ACHN (cell line): ENCODE measurements at places on chromosomes 13 and 19.

GRCh38 chr13:39655041-39655568, 357 bp upstream of the COG6 start:
- peak; percentile 1 for DNase-seq

DNA sequence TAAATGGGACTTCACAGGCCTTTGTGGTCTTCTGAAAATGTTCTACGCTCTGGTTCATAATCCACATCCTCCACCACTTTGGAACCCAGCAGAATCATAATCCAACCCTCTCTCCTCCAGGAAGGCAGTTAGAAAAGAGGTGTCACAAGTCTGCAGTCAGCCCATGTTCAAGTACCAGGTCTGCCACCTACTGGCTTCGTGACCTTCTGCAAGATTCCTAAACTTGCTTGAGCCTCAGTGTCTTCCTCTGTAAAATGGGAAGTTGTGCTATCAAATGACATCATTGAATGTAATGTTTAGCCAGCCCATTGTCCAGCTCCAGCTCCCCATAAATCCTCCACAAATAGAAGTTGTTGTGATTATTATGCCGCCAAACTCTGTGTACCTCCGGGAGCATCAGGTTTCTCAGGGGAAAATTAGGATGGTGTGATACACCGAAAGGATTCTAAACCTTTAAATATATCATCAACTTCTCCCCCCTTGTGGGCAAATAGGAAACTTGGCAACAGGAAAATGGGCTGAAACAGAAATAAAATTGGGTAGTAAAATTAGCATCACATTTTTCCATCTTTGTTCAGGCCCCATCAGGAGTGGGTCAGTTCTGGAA, 109.7 kb downstream of the NUFIP1 start:
- peak; percentile 54 for DNase-seq

GRCh38 chr13:34931572-34931971, 10.5 kb upstream of the NBEA start:
- no peak for DNase-seq

DNA sequence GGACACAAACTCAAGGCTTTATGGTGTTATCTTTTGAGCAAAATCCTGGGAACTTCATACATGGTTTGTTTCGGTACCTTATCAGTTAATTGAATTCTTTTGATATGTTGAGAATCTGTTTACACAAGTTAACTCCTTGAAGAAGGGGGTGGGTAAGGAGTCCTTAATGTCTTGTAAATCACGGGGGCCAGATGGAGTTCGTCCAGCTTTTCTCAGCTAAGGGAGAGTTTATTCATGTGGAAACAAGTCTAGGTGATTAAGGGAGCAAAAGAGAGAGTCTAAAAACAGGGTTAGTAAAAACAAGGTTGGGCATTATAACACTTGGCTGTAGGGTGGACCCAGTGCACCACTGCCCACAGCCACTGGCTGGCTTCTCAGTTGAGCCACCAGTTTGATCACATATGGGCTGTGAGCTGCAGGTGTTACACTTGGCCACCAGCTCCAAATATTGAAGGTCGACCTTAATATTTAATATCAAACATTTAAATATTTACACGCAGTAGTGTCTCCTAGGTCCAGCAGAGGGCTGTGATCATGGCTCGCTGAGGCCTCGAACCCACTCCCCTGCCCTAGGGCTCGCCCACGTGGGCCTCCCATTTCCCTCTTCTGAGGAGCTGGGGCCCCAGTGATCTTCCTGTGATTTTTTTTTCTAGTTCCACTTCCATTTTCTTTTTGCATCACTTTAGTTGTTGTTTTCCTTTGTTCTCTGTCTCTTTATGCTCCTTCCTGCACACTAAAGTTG, 21.0 kb upstream of the ZNF43 start:
- DNase-seq, result no peak

DNA sequence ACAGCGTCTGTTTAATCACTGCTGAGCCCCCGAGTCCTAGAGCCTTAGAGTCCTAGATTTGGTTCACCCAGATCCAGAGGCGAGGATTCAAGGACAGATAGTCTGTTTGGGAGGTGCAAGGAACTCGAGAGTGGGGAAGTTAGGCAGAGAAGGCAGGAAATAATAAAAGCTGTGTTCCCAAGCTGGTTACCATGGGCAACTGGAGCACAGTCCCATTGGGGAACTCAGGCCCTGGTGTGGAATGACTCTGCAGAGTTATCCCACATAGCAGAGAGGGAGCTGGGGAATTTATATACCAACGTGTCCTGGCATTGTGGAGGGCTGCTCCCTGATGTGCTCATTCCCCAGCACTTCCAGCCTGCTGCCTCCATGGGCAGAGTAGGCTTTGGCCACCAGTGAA, 9.7 kb downstream of the IGSF23 start:
- no peak for DNase-seq

- DNase-seq, result no peak
Observed at GRCh38 chr19:5935473-5936291, 21.6 kb downstream of the CAPS start.

DNA sequence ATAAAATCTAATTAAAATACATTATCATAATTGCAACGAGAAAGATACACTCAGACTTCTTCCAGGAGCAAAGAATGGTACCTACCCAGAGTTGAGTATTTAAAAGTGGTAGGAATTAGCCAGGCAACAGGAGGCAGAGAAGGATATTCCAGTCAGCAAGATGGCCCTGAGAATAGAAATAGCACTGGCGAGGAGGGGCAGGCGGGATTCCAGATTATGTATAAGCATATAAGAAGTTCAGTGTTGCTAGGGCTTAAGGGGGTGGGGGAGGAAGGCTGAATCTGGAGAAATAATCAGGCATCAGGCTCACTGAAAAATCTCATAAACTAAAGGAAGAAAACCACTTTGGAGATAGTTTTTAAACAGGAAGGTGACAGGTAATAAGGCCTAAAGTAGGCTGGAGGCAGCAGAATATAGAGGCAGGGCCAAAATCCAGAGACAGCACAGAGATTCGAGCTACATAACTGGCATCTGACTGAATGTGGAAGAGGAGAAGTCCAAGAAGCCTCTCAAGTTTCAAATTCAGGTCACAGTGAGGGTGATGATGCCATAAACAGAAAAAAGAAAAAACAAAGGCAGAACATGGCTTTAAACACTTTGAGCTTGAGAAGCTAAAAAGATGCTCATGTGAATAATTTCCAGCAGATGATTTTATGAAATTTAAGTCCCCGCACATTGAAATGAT, 7.5 kb downstream of the KPNA3 start:
- no peak for DNase-seq

GRCh38 chr13:94145966-94146365, 333.5 kb downstream of the DCT start:
- DNase-seq, result no peak

DNA sequence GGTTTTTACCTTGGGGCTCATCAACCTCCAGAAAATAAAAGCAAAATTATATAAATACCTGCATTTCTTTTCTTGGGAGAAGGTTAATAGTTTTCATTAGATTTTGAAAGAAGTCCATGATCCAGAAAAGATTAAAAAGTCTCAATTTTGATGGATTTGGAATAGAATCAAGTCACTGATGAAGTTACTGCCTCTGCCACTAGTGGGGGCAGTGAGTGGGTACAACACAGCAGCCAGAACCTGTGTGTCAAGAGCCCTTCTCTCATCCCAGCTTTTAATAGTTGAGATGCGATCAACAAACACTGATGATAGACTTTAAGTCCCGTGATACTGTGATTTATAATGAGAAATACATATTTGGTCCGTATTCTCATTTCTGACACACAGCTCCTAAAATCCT, 686.7 kb downstream of the DIAPH3 start:
- peak; percentile 4 for DNase-seq

DNA sequence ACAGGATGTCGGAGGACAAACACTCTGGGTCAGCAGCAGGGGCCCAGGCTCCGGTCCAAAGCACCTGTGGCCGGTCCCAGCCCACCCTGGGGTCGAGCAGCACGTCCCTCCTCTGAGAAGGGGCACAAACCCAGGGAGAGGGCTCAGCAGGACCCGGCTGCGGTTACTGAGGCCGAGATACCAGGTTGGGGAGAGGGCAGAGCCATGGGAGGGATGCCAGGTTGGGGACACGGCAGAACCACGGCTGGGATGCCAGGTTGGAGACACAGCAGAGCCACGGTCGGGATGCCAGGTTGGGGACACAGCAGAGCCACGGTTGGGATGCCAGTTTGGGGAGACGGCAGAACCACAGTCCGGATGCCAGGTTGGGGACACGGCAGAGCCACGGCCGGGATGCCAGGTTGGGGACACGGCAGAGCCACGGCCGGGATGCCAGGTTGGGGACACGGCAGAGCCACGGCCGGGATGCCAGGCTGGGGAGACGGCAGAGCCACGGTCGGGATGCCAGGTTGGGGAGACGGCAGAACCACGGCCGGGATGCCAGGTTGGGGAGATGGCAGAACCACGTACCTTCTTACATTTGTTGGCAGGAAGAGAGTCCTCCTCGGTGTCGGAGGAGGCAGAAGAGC, 18.5 kb downstream of the MIER2 start:
- no peak for DNase-seq

- DNase-seq, result no peak
Observed at GRCh38 chr19:41420101-41420880, 6.9 kb downstream of the B3GNT8 start.

- DNase-seq, result no peak
Observed at GRCh38 chr13:111204438-111205177, 89.5 kb downstream of the ARHGEF7 start.

DNA sequence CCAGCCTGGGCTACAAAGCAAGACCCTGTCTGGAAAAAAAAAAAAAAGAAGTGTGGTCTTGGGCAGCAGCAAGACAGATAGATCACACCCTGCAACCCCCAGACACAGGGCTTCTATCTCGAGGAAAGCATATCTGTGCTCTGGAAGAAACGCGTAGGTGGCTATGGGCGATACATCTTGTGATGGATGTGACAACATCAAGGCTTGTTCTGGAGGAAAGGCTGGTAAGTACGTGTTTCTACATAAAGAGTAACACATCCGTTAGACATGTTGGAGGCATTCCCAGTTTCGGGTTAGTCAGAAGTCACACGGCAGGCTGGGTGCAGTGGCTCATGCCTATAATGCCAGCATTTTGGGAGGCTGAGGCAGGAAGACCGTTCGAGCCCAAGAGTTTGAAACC, 6.6 kb upstream of the DHDH start:
- peak; percentile 83 for DNase-seq

DNA sequence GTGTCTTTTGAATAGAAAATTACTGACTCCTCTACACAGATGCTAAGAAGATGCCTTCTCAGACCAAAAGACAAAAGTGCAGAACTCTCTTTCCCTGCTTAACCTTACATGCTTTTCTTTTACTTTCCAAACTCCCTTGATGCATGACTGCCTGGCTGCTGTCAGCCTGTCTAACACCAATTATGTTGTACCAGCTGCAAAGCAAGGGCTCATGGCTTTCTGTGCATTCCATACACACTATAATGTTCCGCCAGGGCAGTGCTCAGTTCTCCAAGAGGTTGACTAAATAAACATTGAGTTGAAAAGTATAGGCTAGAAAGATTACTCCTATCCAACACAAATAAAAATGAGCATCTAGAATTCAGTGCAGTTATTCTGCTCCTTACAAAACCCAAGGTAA, 330.4 kb upstream of the NBEA start:
- DNase-seq, result no peak

- no peak for DNase-seq
Observed at GRCh38 chr19:36707134-36707533, 19.7 kb downstream of the ZNF567 start.

GRCh38 chr13:23656637-23657371, 86.6 kb downstream of the TNFRSF19 start:
- no peak for DNase-seq

- DNase-seq, result peak; percentile 46
Observed at GRCh38 chr19:11446652-11447301, 11.3 kb downstream of the PRKCSH start.

GRCh38 chr13:23843436-23843835, 45.8 kb downstream of the MIPEP start:
- DNase-seq, result no peak

- DNase-seq, result peak; percentile 28
Observed at GRCh38 chr13:110912651-110913051, 2.2 kb downstream of the ANKRD10 start.

DNA sequence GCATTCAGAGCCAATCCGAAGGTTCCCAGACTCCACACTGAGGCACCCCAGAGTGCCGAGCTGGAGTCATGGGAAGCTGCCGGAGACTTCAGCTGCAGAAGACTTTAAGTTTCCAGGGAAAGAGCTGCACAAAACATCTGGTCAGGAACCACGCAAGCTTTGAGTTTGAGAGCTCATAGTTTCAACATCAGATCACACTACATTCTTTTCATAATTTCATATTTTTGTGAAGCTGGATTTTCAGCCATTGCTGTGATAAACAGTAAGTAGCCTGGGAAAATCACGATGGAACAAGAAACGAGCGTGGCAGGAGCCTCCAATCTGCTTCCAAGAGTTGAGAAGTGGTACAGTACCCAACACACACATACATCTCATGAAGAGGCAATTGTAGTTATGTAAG, 25.5 kb upstream of the ATP12A start:
- DNase-seq, result no peak

- DNase-seq, result no peak
Observed at GRCh38 chr19:43636121-43636683, 3.4 kb downstream of the CADM4 start.

GRCh38 chr13:111202156-111202621, 87.1 kb downstream of the ARHGEF7 start:
- peak; percentile 27 for DNase-seq

- DNase-seq, result peak; percentile 32
Observed at GRCh38 chr19:19627621-19628500, at the start of gene LPAR2. Gene LPAR2 (minus strand): TSS chr19:19628220. CDS start chr19:19627275, 945 bp downstream.

DNA sequence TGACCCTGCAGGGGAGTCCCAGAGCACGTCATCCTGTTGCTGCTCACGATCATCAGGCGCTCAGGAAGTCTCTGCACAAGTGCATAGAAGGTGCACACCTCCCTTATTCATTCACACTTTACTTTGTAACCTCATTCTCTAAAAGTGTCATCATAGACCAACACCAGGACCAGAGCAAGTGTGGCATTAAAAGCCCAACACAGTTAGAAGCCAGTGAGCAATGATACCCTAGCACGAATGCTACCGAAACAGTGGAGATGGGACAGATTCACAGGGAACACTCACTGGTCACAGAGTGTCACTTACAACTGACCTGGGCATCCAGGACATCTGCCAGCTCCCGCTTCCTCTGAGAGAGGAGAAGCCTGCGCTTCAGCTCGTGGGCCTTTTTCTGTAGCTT, 17.0 kb downstream of the HAUS8 start:
- no peak for DNase-seq

- DNase-seq, result peak; percentile 83
Observed at GRCh38 chr19:8158411-8159074, 9.2 kb upstream of the FBN3 start.
